ENCODE measurements at places on chromosomes 12 and 14. TPM values are rescaled to one million over a fixed set of nuclear protein-coding genes. Genes with fewer than 3 reads are reported as not detected.
A peak's percentile ranks its signal among the peaks of the same experiment; 100 is the strongest.

GRCh38 chr12:105798256-105798845 is 340.4 kb downstream of the NUAK1 start:
- no peak for DNase-seq

DNA sequence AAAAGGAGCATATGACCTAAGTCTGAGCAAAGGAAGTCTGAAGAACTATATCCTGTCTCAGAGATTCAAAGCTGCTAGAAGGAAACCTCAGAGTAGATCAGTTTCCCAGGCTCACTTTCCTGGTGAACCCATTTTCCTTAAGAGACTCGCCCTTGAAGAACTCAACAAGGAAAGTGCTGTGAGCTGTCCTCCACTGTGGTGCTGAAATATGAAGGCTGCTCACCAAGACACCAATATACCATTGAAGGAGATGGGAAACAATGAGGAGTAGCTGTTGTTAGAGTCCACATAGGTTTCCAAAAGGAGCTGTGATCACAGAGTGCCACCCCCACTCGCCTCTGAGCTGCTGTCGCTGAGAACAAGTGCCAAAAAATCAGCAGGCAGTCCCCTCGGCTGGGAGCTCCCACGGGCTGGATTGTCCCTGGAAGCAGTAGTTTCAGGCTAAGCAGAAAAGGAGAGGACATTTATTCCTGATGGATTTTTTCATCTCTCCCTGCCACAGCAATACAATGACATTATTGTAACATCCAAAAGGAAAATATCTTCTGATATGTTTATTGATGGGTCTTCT is 282.1 kb downstream of the RPS29 start:
- peak; percentile 67 for DNase-seq

Gene MYL2
- total RNA-seq = 1.1 TPM

Gene ADCK1
- 1.5 TPM for total RNA-seq
